ENCODE measurements at places on chromosomes 4 and X. TPM values are rescaled to one million over a fixed set of nuclear protein-coding genes. Genes with fewer than 3 reads are reported as not detected.

The SH3RF1 gene
- 31.5 TPM for total RNA-seq

The TEX11 gene
- total RNA-seq: not detected

The MAGEB10 gene
- not detected for total RNA-seq

The FRMD7 gene
- total RNA-seq: not detected
